ENCODE measurements at places on chromosomes 1 and 21.
A peak's percentile ranks its signal among the peaks of the same experiment; 100 is the strongest.

- peak; percentile 22 for DNase-seq
Measured at GRCh38 chr1:229572286-229572685, 13.8 kb upstream of the ABCB10 start.

- no peak for DNase-seq
Measured at GRCh38 chr1:243645281-243645680, 204.8 kb downstream of the AKT3 start.

GRCh38 chr1:5385096-5385799 is 607.0 kb downstream of the NPHP4 start:
- DNase-seq, result no peak

DNA sequence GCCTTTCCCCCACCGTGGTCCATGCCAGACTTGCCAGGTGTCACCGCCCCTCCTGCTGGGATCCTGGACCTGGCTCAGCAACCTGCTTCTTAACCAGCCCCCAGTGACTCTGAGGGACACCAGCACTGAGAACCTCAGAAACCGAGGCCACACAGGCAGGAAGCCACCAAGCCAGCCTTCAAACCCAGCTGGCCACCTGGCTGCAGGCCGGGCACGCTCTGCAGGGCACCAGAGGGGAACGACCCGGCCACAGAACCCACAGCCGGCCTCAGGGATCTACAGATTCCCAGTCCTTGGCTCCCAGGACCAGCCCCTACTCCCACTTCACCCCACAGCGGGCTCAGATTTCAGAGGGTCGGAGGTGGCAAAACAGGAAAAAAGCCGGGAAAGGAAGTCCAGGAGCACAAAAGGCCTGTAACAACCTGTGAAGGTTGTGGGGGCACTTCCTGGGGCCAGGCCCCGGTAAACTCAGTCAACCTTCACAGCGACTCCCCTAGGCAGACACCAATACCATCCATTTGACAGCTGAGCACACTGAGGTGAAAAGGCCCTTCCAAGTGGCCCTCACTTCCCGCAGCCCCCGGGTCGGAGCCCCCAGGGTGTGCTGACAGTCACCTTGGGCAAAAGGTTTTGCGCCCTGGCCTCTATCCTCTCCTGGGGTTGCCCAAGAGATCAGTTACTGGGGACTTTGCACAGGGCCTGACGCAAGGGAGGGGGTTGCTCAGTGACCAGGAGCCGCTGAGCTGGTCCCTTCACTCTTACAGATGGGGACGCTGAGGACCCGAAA is 14.1 kb downstream of the RUNX3 start:
- no peak for DNase-seq

GRCh38 chr1:24929398-24930259 is 447 bp downstream of the RUNX3 start:
- no peak for DNase-seq

DNA sequence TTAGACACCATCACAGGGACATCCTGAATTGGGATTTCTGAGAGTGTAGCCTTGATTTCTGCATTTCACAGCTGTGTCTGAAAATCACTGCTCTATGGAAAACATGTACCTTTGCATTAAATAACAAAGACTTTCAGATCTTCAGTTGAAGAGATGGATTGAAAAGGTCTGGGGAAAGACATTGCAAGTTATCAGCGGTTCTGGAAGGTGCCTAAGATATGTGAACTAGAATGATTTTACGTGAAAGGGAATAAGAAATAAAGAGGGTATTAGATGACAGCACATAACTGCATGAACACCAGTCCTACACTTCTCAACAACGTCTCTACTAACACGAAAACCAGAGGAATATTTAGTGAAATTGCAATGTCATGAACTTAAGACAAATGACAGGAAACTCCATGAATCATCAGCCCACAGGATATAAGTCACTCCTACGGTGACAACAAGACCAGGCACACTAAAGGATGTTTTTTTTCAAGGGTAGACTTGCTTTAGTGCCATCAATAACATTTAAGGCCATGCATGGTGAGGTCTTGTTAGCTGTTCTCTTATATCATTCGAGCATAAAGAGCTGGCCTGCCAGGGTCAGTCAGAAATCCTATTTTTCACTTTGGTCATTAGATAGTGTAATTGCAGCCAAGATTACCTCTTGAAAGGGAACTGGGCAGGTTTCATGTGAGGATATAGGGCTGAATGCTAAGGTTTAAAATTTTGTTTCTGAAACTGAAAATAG is 283.1 kb downstream of the GRIK1 start:
- DNase-seq, result no peak

GRCh38 chr1:198084241-198084908 is 72.4 kb upstream of the NEK7 start:
- no peak for DNase-seq

DNA sequence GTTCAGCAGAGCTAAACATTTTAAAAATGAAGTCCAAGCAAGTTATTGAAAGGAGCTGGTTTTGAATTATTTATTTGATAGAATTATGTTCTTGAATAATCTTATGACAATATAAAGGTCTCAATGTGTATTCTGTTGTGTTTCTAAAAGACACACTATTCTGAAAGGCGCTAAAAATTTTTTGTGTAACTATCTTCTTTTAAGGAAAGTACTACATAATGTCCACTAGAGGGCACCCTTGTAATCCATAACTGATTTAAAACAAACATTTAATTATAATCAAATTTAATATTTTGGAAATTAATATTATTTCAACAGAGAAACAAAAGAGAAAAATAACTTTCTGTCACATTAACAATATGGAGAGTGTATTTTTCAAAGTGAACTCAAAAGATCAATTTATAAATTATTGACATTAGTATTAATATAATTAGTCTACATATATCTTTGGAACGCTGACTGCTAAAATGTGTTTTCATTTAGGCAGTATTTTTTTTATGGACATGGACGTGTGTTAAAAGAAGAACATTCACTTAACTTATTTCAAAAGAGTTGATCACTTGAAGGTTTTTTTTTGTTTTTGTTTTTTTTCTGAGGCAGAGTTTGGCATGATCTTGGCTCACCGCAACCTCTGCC is 248.4 kb downstream of the DENND1B start:
- DNase-seq, result peak; percentile 20

GRCh38 chr1:19725606-19726005 is 60.9 kb downstream of the HTR6 start:
- no peak for DNase-seq

DNA sequence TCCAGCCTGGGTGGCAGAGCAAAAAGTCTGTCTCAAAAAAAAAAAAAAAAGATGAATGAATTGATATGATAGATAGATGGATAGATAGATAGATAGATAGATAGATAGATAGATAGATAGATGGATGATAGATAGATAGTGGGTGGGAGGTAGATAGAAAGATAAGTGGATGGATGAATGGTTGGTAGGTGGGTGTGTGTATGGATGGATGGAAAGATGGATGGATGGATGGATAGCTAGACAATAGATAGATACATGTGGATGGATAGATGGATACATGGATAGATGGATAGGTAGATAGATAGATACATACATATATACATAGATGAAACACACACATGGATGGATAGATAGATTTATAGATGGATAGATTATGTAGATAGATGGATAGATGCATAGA is 28.5 kb downstream of the TRPM2 start:
- DNase-seq, result no peak

DNA sequence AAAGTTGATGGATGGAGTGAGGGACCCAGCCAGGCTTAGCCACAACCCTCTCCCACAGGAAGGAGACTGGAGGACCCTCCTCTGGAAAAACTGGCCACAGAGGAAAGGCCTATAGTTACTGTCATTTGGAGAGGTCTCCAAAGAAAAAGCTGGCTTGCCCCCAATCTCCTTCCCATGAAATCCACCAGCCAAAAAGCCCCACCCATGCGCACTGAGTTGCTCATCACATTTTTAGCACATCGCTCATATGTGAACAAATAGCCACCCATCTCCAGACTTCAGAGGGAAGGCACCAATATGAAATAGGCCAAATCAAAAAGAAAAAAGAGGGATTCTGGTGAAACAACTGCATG is 36.9 kb upstream of the QSOX1 start:
- DNase-seq, result no peak

- no peak for DNase-seq
Measured at GRCh38 chr1:15031251-15031933, 122.2 kb upstream of the TMEM51 start.

DNA sequence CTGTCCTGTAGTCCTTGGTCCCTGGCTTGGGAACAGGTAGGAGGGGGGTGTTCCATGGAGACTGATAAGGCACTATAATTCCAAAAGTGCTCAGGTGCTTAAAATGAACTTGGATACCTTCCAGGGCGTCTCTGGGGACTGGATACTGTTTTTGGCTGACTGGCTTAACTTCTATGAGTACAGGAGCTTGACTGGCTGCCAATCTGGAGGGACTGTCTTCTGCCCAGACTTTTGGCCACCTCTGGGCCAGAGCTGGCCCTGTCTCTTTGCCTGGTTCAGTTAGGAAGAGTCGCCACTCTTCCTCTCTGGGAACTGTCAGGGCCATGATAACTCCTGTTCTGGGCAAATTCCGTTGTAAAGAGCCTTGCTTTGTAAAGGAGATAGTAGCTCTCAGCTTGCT is 407.0 kb downstream of the TGFB2 start:
- DNase-seq, result no peak

GRCh38 chr21:34647555-34647954 is 21.2 kb upstream of the CLIC6 start:
- no peak for DNase-seq

DNA sequence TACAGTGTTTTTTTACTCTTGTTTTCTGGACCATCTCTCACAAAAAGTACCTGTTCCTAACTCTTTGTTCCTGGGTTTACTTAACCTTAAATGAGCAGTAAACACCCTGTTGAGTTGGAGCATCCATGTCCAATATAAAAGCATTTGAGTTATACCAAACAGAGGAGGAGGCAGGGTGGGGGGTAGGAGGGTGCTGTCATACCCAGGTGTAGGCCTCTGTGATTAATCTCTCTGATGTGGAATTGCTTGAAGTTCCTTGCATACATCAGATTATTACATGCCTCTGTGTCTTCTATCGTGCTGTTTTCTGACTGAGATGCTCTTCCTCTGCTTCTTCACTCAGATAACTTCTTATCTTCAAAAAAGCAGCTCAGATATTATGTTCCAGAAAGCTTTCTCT is 28.1 kb upstream of the RGS18 start:
- DNase-seq, result no peak

GRCh38 chr1:25505656-25506385 is 37.6 kb upstream of the LDLRAP1 start:
- DNase-seq, result no peak

- DNase-seq, result no peak
Measured at GRCh38 chr1:199878823-199879222, 148.7 kb upstream of the NR5A2 start.

GRCh38 chr1:69765951-69766350 is 198.2 kb downstream of the LRRC7 start:
- DNase-seq, result no peak

DNA sequence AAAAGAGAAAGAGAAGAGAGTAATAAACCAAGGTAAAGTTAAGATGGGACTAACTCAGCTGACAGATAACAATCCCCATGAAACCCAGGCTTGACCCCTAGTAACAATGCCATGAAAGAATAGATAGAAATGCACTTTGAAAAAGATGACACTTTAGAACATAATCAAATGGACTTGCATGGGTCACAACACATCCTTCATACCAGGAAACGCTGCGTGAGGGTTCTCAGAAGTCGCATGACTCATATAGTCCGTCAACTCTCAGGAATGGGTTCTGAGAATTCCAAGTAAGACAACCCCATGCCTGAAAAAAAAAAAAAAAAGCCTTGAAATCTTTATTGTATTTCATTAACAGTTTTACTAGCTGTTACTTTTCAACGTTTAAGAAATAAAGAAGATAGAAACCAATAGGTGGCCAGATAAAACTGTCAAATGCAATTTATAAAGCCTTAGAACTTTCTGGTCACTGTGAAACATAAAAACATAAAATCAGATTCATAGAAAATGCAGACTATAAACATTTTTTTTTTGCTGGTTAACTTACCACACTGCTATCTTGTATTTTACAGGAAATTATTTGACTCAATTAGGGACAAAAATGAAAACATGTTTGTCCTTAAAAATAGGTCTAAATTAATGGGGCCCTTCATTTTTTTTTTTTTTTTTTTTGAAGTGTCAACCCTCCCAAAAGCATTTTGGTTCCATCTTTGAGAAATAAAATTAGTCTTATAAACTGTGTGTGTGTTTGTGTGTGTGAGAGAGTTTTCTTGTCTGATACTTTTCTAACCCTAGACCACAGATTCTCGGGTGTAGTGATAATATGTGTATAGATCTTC is 202.1 kb downstream of the NCAM2 start:
- DNase-seq, result no peak

- DNase-seq, result no peak
Measured at GRCh38 chr1:70778056-70778762, 269.4 kb downstream of the PTGER3 start.

DNA sequence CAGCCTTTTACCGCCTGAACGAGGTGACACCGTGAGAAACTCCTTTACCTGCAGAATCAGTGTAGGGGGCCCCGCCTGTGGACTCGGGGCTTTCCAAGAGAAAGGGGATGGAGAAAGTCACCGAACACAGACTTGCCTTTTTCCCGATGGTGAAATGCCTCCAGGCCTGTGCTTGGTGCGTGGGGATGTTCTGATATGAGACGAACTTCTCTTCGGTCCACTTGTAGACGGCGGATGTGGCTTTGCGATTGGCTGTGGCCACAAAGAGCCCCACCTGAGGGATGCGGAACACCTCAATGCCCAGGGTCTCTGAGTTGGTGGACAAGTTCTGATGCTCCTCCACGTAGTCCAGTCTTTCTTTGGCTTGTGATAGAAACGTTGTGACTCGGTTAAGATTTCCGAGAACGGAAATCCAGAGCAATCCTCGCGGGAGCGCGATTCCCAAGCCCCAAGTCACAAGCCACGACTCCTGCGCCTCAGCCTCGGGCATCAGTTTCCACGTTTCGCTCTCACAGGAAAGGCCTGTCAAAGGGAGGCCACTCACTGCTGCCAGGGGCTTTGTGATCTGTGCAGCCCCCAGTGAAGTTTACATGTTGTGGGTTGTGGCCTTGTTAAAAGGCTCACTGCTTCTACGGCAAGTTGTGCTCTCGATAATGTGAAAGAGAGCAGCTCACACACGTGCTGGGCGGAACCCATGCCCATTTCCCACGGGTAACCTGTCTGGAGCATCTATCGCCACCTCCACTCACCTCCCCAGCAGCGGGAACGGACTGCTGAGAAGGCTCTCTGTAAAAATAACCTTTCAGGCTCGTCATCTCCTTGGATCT is 12.6 kb downstream of the KRTAP10-1 start:
- DNase-seq, result no peak

- no peak for DNase-seq
Measured at GRCh38 chr1:194776657-194777056, 1590.2 kb upstream of the B3GALT2 start.

Measured in NCI-H748 treated with DMSO at 0.1 percent for 48 hours (cell line).